ENCODE measurements at places on chromosomes 2 and 18. TPM values are rescaled to one million over a fixed set of nuclear protein-coding genes. Genes with fewer than 3 reads are reported as not detected.

ACP1 gene
- polyA plus RNA-seq, result 95.5 TPM

IL1F10 gene
- polyA plus RNA-seq, result not detected

TNFAIP6 gene
- 14.4 TPM for polyA plus RNA-seq

ELOA2 gene
- not detected for polyA plus RNA-seq
